ENCODE measurements at places on chromosomes 2 and 18.

DNA sequence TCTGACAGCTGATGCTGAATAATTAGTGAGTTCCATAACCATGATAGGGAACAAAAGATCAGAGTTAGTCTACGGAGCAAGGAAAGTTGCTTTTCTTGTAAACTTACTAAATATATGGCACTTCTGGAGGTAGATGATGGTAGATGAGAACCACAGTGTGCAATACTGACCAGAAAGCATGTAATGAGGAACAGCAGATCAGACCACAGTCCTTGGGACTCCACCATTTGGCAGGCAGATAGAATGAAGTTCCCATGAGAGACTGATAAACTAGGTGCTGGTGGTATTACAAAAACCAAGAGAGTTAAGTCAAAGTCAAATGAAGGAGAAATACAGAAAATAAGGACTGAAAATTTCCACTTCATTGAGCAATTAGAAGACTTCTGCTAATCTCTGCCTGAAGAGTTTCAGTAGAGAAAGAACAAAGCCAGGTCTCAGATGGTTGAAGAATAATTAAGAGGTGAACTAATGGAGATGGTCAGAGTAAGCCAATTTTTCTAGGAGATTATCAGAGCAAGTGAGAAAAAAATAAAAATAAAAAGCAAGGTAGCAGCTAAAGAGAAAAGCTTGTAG, 10.4 kb downstream of the CERKL start:
- DNase-seq = no peak

GRCh38 chr18:12598181-12598930, 59.6 kb downstream of the SPIRE1 start:
- no peak for DNase-seq

- no peak for DNase-seq
These were observed 11.1 kb downstream of the RSAD2 start for GRCh38 chr2:6888724-6889123.

DNA sequence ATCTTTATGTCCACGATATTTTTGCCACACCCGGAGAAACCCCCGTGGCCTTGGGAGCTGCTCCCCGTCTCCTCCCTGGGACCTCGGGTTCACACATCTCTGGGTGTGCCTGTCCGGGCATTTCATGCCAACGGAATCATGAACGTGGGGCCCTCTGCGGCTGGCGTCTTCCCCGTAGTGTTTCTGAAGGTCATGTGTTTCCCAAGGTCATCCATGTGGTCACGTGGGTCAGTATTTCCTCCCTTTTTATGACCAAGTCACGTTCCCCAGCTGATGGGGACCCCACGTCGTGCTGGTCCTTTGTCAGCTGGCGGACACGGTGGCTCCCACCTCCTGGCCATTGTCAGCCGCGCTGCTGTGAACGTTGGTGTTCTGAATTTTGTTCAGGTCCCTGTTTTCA, 135.7 kb downstream of the NFATC1 start:
- DNase-seq = no peak

DNA sequence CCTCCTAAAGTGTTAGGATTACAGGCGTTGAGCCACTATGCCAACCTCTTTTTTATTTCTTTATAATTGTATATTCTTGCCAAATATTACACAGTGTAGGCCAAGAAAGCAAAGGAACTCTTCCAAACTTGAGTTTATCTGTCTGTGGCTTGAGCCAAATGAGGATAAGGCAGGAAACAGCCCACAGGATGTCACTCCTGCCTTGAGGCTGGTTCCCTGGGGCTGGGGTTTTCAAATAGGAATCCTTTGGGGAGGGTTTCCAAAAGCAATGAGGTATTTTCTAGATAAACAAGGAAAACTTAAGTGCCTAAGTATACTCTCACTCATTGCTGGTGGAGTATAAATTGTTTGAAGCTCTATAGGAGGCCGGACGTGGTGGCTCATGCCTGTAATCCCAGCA, 56.4 kb downstream of the ADCY3 start:
- no peak for DNase-seq
